NB4 (cell line): ENCODE measurements at places on chromosomes 7 and 10.
A peak's percentile ranks its signal among the peaks of the same experiment; 100 is the strongest.

DNA sequence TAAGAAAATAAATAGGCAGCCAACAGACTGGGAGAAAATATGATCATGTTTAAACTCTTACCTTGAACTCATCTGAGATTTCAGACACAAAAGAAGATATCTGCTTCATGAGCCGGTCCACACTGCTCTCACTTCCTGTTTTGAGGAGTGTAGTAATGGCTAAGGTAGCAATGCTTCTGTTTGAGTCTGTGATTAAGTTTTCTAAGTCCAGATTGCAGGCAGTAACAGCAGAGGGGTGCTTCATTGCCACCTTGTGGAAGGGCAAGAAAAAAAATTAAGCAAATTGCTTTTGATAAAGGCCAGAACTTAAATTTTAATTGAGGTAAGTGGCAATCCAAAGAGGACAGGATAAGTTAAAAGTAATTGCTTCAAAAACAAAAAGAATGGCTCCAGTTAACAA lies 69.1 kb downstream of the MEST start:
- peak; percentile 79 for DNase-seq

- DNase-seq, result peak; percentile 44
Observed at GRCh38 chr10:124306922-124307371, 111.8 kb downstream of the OAT start.

- no peak for DNase-seq
Observed at GRCh38 chr7:36361227-36361626, 28.4 kb upstream of the ANLN start.

GRCh38 chr10:69892406-69892805 lies 90.7 kb downstream of the COL13A1 start:
- no peak for DNase-seq

DNA sequence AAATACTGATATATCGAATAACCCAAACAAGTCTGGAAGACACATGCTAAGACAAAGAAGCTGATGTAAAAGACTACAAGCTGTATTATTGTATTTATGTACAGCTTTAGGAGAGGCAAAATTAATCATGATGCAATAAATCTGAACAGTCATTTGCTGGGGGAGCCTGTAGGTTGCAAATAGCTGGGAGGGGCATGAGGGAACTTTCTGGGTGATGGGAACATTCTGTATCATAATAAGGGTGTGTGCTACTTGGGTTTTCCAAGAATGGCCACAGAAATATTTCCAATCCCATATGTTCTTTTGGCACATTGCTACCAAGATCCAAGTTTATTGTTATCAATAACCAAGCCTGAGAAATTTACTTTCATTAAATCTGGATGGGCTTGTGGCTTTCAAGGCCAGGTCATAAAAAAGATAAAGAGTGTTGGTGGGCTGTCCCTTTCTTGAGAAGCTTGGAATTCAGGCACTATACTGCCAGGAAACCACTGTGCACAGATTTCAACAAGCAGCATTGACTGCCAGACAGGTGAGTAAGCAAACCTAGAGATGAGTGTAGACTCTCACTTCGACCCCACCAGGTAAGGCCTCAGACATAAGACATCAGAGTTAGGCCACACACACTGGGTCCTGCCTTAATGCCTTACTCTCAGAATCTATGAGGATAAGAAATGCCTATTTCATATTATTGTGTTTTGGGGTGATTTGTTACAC lies 629.7 kb upstream of the FZD8 start:
- no peak for DNase-seq

DNA sequence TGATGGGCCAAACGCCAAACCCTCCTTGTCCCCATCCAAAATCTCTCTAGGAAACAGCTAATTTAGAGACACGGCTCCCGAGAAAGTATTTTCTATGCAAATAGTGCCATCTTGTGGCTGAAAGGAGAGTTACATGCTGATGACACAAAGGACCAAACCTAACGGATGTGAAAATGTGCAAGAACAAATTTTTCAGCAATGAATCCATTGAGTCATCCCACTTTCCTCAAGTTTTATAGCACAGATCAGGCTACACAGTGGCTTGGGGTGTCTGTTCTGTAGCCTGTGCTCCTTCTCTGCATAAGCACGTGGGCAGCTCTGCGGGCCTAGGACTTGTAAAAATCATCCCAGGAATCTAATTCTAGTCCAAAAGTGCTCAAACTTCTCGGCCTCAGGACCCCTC lies 154.8 kb upstream of the PRR15 start:
- peak; percentile 70 for DNase-seq

GRCh38 chr7:117793521-117793920 lies 79.7 kb downstream of the CTTNBP2 start:
- no peak for DNase-seq

- DNase-seq, result peak; percentile 48
Observed at GRCh38 chr7:151058781-151059366, 515 bp upstream of the SLC4A2 start.

- peak; percentile 49 for DNase-seq
Observed at GRCh38 chr10:117926491-117926890, 120.2 kb downstream of the RAB11FIP2 start.

DNA sequence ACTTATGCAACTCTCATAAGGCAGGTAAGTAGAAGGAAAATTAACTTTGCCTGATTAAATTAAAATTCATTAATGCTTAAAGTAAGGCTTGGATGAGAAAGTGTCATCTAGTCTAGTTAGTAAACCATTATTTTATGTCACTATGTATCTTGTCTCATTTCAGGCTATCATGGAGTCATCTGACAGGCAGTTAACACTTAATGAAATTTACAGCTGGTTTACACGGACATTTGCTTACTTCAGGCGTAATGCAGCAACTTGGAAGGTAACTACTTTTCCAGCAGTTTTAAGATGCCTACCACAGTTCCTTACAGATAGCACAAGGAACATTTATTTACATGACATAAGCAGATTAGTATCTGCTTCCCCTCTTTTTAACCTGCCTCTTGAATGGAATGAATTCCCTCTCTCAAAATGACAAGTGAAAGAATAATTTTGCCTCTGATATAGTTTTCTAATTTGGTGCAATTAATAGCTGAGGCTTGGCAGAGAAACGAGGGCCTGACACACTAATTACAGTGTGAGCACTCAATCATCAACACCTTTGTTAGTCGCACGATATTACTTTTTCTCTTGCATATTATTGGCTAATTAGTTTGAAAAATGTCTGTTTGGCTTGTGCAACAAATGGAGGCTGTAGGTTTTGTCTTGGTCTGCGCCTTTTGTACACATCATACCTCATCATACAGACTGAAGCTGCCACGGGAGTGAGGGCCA lies 245.0 kb downstream of the FOXP2 start:
- no peak for DNase-seq

- no peak for DNase-seq
Observed at GRCh38 chr7:155918720-155919390, 106.6 kb upstream of the SHH start.

- DNase-seq, result peak; percentile 72
Observed at GRCh38 chr10:78964952-78965633, 103.7 kb upstream of the ZMIZ1 start.

DNA sequence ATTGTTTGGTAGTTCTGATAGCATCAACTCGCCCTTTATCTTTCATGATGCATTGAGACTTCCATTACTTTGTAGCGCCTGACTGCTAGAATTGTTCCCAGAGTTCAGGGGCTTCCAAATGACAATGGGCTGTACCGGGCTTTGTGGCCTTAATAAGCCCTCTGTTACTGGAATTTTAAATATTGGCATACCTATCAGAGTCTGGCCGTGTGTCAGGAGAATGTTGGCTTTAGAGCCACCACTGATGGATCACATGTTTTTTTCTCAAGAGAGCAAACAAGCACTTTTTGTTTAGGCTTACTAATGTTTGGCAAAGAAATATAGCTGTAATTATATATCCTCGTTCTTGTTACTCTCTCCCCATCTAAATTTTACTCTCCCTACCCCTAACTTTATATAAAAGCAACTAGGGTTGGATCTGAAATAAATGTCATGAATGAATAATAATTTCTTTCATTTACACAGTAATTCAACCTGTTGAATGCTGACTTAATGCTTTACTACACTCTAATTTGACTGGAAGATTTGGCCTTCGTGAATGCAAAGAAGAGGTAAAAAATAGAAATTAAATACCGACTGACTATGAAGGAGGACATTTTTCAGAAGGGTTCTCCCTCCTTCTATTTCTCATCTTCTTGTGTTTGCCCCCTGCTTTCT lies 396.7 kb downstream of the AUTS2 start:
- DNase-seq, result no peak

DNA sequence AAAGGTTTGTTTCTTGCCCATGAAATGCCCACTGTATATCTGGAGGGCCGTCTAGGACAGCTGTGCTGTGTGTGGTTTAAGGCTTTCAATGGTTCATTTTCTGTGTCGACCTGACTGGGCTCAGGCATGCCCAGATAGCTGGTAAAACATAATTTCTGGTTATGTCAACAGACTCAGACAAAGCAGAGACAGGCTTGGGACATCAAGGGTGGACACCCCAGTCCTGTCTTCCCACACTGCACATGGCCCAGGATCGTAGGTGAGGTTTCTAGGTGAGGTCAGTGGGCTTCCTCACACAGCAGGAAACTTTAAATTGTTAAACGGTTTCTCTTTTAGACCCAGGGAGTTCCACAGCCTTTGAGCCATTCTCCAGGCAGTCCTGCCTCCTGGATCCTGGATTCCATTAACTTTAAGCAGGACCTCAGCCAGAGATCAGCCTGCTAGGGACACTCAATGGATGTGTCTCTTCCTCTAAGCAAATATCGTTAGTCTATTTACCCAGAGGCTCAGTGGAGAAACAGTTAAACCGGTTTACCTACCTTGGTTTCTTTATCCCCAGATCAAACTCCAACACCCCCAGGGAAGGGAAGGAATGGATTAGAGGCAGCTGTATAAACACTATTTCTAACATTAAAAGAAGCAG lies 66.4 kb downstream of the ST8SIA6 start:
- DNase-seq, result no peak

- peak; percentile 88 for DNase-seq
Observed at GRCh38 chr10:74189999-74190421, 39.0 kb downstream of the ADK start.

- peak; percentile 31 for DNase-seq
Observed at GRCh38 chr10:118775478-118775877, 20.7 kb upstream of the CACUL1 start.

GRCh38 chr7:115477193-115477651 lies 553.3 kb downstream of the TFEC start:
- no peak for DNase-seq

GRCh38 chr7:77352665-77353406 lies 63.3 kb downstream of the GSAP start:
- DNase-seq, result peak; percentile 45

DNA sequence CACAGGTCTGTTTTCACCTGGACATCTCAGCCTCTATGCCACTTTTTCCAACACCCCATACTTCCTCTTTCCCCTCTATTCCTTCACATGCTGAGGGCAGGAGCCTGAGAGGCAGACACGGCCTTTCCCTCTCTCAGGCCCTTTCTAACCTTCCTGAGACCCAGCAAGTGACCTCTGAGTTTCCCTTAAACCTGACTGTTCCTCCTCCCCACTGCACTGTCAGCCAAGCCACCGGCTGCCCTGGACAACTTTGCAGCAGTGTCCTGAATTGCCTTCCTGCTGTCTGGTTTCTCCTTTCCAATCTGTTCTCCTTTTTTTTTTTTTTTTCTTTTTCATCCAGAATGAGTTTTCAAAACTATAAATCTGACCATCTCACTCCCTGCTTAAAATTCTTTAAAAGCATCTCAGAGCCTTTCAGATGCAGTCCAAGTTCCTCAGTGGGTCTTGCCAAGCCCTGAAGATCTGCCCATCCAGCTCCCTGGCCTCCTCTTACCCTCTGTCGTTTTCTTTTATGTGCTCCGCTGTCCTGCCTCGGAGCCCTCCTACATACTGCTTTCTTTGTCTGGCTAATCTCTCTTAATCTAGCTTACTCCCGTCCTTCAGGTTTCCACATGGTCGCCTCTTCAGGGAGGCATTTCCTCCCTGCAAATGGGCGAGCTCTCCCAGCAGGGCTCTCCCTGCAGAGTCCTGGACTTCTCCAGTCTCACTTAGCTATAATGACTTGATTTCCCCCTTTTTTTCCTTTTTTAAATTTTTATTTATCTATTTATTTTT lies 30.5 kb downstream of the SLC13A4 start:
- no peak for DNase-seq

DNA sequence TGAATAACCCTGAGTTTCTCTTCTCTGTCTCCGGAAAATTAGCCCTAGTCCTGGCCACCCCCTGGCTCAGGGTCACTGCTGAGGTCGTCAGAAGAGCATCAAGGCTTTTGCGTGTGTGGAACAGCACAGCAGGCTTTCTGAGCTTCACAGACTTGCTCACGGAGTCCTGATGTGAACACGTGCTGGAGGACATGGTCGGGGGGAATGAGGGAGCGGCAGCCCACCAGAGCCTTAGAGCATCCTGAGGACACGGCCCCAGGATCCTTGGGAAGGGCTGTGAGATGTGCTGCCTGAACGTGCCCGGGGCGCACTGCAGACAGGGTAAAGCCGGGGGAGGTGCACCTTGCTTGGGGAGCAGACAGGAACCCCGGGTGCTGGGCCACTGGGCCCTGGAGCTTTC lies 28.8 kb downstream of the TMEM120A start:
- DNase-seq, result no peak
